ENCODE measurements at places on chromosomes 1 and 21. TPM values are rescaled to one million over a fixed set of nuclear protein-coding genes. Genes with fewer than 3 reads are reported as not detected.

- no peak for DNase-seq
Observed at GRCh38 chr1:208907790-208908189, 663.6 kb upstream of the PLXNA2 start.

The EPHA10 gene
- total RNA-seq, result 0.36 TPM

The NPR1 gene
- 21.2 TPM for total RNA-seq

The ALDH4A1 gene
- total RNA-seq, result 24.2 TPM

The DISC1 gene
- total RNA-seq, result 7.4 TPM

Measured in right cardiac atrium (tissue), 5 donors.